ENCODE measurements at places on chromosomes 16 and 17.

- DNase-seq: no peak
Measured at GRCh38 chr17:29620271-29620670, 2.4 kb downstream of the CORO6 start.

DNA sequence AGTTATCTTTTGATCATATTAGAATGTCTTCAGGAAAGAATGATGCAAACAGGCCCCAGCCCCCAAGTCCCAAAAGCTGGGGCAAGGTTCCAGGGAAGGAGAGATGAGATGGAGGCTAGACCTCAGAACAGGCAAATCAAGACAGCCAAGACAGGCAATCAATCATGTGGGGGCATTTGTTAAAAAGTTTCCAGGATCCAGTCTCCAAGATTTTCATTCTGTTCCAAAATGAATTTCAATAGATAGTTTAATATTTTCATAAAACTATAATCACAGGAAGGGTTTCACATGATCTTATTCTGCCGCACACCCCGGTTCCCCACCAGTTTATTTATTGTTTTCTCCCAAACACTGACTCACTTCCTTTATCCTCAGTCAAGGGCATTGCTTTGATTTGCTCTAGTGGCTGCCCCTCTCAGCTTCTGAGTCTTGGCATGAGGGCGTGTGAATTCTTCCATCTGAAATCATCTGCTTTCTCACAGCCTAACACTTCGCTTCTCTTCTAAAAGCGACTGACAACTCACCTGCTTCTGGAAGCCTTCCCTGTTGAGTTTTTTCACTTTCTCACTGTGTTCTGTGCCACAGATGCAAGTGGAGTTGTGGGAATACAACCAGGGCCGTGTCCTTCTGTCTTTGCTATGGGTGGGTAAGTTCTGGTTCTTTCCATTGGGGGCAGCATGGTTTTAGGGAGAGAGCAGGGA, 12.2 kb upstream of the TERF2 start:
- no peak for DNase-seq

GRCh38 chr16:9366048-9366969, 274.9 kb downstream of the HAPSTR1 start:
- DNase-seq: no peak

DNA sequence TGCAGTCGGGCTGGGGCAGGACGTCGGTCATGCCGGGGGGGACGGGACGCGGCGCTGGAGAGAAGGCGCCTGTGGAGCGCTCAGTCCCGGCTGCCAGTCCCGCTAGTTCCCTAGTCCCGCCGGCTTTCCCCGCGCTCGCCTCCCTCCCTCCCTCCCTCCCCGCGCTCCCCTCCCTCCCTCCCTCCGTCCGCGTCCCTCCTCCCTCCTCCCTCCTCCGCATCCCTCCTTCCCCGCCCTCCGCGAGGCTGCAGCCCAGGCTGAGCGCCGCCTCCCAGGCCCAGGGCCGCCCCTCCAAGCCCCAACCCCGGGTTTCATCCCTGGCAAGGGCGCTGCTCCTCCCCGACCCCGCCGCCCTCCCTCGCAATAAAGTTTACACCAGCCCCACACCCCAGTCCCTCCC, 34.8 kb downstream of the TIMM22 start:
- DNase-seq: no peak

DNA sequence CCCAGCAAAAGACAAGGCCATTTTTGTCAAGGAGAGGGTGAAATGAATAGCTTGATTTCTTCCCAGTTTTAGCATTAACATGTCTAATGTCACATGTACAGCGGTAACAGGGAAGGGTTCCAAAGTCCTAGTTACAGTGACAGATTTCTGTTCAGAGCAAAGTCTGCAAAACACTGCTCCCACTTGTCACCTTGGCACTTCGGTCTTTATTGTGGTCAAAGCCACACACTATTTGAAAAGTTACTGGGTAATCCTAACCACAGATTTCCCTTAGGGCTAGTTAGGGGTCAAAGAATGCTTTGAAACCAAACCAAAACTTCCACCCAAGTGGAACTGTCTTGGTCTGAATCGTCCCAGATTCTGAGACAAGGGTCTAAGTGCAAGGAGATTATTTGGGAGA, 455.6 kb downstream of the HS3ST3B1 start:
- DNase-seq: no peak

GRCh38 chr17:48416971-48417370, 13.0 kb downstream of the SKAP1 start:
- DNase-seq: no peak

DNA sequence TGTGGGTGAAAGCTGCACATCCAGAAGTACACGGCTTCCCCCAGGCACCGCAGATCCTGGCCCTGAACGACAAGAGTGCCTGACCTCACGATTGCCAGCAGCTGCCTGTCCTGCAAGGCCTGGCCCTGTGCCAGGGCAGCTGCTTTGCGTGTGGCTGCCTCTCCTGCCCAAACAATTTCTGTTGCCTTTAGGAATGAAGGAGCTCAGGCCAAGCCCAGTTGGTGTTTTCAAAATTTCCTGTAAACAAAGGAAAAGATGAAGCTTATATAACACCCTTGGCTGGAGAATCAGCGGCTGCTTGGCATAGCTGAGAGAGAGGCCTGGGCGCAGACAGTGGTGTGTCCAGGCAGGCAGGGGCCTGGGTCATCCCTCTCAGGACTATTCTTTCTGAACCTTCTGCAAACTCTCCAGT, 11.7 kb upstream of the SLC47A2 start:
- DNase-seq: no peak

DNA sequence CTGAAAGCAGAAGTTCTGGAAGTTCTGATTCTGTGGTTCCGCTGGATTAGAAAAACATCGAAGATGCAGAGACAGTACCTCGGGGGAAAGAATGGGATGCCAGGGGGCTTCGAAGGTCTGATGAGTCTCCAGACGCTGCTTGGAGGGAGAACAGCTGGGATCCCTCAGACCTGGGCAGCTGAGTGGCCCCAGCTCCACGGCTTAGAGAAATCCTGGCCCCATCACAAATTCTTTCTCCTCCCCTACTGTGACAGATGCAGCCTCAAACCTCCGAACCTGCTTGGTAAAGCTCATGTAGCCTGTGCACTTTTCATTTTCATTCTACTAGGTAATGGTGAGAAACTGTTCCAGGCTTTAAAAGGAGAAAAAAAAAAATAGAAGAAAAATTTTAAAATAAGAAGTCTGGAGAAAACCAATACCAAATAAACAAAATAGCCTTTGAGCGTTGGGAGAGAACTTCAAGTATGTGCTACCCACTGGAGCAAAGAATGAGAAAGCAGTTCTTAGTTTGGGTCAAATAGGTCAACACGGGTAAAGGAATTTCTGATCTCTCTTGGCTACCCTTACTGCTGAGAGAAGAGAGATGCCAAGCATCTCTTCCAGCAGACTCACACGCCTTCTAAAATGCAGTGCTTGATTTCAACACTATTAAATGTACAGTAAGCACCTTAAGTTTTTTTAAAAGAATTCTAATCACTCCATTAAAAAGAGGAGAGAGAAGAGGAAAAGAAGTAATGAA, 19.9 kb downstream of the MAF start:
- no peak for DNase-seq

DNA sequence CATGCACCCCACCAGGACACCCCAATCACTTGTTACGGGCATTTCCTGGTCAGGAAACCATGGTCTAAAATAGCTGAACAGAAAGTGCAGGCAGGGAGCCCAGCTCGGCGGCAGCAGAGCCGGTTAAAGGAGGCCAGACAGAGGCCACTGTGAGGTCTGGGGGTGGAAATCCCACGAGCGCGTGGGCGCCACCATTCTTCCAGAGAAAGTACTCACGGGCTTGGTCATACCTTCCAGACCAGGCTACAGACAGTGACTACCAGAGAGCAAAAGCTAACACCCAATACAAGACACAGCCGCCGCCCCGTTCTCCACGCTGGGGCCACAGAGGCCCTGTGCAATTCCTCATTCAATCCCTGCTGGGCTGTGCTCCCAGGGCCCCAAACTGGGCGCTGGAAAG, 11.9 kb downstream of the CEP131 start:
- DNase-seq: no peak

GRCh38 chr17:82949361-82949760, 109.5 kb upstream of the ZNF750 start:
- DNase-seq: no peak

GRCh38 chr16:53968454-53968853, 264.5 kb downstream of the FTO start:
- no peak for DNase-seq

DNA sequence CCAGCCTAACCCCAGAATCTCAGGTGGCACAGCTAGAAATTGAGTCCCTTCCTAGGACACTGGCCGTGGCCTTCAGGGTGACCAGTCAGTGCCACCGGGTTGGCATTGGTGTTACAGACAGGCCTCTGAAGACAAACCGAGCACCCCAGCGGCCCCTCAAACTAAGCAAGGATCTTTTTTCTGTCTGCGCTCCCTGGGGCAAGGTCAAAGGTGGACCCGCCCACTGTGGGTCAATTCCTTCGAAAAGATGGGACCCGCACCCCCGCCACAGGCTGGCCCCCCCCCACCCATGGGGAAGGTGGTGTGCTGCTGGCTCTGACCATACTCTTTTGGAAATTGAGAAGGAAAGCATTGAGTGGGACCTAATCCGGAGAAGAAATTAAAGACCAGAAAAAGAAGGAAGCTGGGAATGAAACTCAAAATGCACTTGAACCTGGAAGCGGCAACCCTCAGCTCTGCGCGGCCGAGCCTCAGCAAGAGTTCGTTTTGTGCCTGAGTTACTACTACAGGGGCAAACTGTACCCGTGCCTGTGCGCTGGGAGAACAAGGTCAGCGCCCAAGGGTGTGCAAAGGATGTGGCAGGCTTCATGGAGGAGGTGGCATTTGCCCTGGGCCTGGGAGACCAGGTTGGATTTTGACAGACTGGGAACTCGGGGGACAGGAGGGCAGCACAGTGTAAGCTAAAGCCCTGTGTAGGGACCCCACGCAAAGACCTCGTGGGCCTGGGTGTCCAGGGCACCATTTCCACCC, 20.4 kb downstream of the TMC6 start:
- no peak for DNase-seq

DNA sequence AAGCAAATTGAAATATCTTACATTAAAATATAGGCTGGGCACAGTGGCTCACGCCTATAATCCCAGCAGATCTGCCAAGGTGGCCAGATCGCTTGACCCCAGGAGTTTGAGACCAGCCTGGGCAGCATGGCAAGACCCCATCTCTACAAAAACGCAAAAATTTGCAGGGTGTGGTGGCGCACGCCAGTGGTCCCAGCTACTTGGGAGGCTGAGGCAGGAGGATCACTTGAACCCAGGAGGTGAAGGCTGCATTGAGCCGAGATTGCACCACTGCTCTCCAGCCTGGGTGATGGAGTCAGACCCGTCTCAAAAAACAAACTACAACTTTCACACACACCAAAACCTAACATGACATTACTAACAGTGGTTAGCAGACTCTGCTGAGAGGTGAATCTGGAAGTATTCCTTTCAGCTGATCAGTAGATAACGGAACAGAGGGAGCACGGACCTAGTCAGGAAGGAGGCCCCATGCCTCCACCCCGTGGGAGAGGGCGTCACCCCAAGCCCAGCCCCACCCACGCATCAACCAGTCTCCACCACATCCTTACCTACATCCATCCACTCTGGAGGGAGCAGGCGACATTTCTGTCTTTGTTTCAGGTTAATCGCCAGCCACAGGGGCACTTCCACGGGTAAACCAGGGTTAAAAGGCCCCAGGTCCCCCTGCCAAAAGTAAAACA, 1.7 kb downstream of the GINS2 start:
- peak; percentile 38 for DNase-seq

- DNase-seq: no peak
Measured at GRCh38 chr16:55480228-55480655, 1.2 kb downstream of the MMP2 start.

DNA sequence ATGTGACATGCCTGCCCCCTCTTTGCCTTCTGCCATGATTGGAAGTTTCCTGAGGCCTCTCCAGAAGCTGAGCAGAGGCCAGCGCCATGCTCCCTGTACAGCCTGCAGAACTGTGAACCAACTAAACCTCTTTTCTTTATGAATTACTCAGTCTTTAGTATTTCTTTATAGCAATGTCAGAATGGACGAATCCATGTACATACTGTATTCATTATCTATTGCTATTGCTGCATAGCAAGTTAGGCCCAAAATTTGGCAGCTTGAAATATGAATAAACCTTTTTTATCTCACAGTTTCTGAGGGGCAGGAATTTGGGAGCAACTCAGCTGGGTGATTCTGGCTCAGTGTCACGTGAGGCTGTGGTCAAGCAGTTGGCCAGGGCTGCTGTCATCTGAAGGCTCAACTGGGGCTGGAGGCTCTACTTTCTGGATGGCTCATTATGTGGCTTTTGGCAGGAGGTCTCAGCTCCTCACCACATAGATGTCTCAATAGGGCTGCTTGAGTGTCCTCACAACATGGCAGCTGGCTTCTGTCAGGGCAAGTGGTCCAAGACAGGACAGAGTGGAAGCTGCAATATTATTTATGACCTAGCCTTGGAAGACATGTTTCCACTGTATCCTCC, 40.0 kb downstream of the SOCS1 start:
- no peak for DNase-seq

GRCh38 chr17:1089915-1090314, 89.9 kb downstream of the ABR start:
- no peak for DNase-seq

- no peak for DNase-seq
Measured at GRCh38 chr17:74502861-74503260, 28.4 kb downstream of the CD300LB start.

DNA sequence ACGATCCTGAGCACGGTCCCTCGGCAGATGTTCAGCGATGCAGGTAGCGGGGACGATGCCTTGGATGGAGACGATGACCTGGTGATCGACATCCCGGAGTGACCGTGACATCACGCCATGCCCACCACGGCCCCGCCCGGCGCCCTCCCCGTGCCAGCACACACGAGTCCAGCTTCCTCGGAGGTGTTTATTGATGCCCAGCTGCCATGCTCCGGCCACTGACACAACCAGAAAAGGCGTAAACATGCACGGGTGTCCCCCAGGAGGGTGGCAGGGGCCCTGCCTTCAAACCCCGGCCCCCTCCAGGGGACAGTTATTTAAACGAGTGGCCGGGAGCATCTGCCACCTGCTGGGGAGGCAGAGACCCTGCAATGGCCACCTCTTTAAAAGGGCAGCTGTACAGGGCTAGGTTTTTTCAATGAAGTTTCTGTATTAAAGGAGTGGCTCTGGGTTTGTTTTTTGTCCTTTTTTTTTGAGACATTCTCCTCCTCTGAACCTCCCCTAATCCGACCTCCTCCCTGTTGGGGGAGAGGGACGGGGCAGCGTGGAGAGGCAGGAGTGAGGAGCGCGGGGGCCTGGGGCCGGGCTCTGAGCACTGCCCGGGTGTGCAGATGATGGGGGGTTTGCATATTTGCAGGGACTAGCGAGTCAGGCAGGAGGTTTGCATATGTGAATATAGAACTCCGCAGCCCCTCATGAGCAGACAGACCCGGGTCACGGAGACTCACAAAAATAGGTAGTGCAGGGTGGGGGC, 5.3 kb downstream of the DOC2A start:
- peak; percentile 28 for DNase-seq

- DNase-seq: no peak
Measured at GRCh38 chr16:89257757-89258465, 40.4 kb downstream of the ZNF778 start.

DNA sequence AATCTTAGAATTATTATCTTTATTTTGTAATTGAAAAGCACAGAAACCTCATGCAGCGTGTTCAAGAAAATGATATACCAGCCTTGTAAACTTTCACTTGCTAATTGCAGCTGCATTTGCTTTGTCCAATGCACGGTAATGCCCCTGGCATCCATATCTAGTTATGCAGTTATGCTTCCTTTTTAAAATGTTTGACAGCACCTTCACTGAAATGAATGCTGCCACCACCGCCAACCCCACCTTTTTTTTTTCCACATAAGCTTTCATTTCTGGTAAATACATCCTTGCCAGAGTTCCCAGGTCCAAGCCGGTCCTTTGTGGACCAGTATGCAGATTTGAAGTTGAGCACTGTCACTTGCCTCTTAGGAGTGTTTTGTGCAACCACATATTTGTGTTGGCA, 338.8 kb downstream of the WWOX start:
- DNase-seq: no peak
